ENCODE measurements at places on chromosomes 5 and 9.

- no peak for DNase-seq
Observed at GRCh38 chr9:89874351-89875321, 269.8 kb downstream of the GADD45G start.

- DNase-seq = no peak
Observed at GRCh38 chr9:96253059-96253696, 48.8 kb downstream of the HSD17B3 start.

DNA sequence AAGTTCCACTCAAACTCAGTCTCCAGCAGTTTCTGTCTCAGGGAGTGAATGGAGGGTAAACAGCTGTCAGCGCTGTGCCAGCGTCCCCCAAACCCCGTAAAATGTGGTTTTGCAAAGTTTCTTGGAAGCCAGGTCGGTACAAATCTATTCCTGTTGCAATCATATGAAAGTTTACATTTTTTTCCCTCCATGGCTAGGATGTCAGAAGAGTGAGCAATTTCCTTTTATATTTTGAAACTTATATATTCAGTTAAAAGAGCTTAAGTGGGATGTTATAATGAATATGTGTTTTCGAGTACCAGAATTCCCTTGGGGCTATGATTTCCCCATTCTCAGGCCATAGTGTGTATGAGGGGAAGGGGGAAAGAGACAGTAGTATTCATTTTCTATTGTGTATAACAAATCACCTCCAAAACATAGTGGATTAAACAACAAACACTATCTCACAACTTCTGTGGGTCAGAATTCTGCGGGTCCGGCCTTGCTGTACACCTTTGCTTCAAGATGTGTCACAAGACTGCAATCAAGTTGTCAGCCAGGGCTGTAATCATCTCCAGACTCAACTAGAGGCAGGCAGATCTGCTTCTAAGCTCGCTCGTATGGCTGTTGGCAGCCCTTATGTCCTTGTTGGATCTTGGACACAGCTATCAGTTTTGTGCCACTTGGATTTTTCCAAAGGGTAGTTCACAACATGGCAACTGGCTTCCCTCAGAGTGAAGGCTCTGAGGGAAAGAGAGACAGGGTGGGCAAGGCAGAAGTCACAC, 107.4 kb downstream of the SNX18 start:
- no peak for DNase-seq

- DNase-seq = no peak
Observed at GRCh38 chr5:14206028-14206725, 63.0 kb downstream of the TRIO start.

DNA sequence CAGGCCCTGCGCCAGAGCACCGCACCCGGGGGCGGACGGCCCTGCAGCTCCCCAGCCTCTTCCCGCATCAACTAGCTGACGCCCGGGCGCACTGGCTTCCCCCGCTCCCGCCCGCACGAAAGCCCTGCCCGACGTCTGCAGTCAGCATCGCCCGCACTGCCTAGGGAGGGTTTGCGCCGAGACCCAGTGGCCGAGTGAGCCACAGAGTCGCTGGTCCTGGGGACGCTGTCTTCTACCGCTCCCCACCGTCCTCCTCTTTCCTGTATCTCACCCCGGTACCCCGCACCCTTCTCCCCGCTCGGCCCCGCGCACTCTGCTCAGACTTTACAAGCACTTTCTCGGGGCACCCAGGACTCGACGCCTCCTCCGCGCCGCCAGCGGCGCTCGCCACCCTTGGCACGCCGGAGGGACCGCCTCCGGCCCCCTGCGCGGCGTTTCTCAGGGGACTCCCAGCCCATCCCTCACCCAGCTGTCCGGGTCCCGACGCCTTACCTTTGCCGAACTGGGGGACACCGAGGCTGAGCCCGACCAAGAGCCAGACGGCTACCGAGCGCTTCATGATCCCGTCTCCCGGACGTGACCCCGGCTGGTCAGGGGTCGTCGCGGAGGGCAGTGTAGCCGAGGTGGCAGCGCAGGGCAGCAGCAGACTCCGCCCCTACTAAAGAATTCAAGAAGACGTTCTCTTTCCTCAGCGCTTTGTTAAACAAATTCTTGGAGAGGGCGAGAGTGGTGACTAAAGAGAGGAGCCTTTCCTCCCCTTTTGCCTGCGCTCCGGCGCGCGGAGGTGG, 670 bp downstream of the EDIL3 start:
- peak; percentile 59 for DNase-seq

DNA sequence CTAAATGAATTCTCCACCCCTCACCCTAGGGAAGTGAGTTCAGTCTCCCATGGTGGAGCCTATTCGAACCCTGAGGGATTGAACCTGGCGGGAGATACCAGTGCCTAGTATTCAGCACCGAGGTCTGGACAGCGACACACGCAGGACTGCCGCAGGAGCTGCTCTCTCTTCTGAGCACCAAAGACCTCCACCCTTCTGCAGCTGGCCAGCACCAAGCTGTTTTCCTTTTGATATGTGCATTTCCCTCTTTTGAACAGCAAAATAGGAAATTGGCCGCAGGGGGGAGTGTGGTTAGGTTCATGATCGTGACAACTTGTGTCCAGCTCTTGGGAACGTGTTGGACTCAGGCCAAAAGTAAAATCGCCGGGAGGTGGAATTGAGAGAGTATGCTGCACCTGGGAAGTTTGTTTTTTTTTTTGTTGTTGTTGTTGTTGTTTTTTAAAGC, 1.2 kb upstream of the PCSK1 start:
- DNase-seq = peak; percentile 52

- no peak for DNase-seq
Observed at GRCh38 chr9:136857581-136858412, 5.7 kb downstream of the MAMDC4 start.

DNA sequence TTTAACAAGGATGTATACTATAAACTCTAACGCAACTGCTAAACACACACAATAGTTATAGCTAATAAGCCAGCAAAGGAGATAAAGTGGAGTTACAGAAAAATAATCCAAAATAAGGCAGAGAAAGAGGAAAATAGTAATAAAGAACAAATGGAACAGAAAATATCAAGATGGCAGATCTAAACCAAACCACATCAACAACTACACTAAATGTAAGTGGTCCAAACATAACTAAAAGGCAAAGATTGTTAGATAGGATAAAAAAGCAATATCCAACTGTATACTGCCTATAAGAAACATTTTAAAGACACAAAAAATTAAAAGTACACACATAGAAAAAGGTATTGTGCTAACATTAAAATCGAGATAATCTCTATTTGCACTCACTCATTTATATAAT, 5.6 kb upstream of the COL23A1 start:
- no peak for DNase-seq

DNA sequence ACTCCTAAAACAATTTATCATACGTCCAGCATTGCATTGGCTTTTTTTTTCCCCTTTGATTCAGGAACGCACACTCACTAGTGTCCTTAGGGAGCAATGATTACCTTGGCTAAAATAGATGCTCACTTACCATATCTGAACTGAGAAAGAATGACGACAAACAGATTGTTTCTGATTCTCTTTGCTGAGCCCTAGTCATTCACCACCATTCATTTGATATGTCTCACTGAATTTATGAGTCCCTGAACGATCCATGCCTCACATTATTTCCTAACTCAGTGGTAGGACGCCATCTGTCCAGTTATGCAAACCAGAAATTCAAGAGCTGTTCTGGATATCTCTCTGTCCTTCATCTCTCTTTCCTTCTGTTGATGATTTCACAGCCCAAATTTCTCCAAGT, 39.3 kb upstream of the DAB2 start:
- no peak for DNase-seq

- DNase-seq = no peak
Observed at GRCh38 chr5:95261437-95262175, 23.3 kb downstream of the MCTP1 start.

GRCh38 chr9:121483049-121483448, 16.6 kb downstream of the GGTA1 start:
- no peak for DNase-seq
